ENCODE measurements at places on chromosomes 5 and 9. TPM values are rescaled to one million over a fixed set of nuclear protein-coding genes. Genes with fewer than 3 reads are reported as not detected.

ARPC5L gene
- total RNA-seq, result 59.7 TPM

DNA sequence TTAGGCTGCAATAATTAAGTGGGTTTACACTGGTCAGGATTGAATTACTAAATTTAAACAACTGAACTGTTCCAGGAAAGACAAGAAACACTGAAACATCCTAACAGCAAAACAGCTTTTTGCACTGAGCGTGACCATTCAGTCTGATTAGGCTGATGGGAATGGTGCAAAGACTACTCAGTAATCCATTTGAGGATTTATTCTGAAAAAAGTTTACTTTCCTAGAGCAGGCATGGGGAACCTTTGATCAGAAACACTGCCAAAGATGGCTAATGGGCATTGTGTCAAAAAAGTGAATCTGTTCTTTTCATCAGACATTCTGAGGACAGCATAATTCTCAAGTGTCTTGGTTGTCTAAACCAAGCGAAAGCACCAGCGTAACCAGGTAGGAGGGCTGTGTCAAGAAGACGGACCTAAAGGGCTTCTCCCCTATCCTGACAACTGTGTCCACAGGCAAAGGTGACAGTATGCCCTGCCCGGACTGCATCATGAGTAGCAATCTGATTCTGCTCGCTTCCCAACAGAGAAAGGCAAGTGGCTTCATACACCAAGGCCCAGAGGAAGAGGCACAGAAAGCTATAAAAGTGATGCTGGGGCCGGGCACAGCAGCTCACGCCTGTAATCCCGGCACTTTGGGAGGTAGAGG is 33.3 kb downstream of the FBXW2 start:
- no peak for DNase-seq

ANKRD18A gene
- total RNA-seq, result 0.07 TPM

GFM2 gene
- total RNA-seq, result 38.8 TPM

PSAT1 gene
- 230 TPM for total RNA-seq
